ENCODE measurements at places on chromosomes 7 and 10.

DNA sequence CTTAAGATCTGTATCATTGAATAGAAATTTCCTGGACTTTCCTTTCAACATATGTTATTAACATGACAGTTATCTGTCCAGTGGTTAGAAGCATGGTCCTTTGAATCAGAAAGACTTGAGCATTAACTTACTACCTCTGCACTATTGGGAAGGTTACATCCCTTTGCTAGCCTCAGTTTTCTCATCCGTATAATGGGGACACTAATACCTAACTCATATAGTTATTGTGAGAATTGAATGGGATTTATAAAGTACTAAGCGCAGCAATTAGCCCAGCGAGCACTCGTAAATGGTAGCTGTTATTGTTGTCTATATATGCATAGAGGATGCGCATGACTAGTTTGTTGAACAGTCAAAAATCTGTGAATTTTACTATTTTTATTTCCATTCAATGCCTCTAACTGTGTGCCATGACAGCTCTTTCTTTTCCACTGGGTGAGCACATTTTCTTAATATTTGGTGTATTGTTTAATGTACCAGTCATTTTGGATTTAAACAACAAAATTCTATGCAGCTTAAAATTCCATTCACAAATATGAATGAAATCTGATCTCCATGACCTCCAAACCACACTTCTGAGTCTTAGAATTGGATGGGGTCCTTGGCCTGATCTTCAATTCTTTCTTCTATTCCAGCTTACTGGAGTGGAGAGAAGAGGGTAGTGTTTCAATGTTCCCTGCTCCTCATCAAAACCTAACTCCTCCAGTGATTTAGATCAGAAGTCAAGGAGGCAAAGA, 65.0 kb downstream of the CACNB2 start:
- DNase-seq, result no peak

- no peak for DNase-seq
Observed at GRCh38 chr7:138603549-138604318, 97.4 kb downstream of the SVOPL start.

GRCh38 chr7:134298902-134299683, 17.6 kb downstream of the SLC35B4 start:
- DNase-seq, result no peak

- no peak for DNase-seq
Observed at GRCh38 chr10:68666280-68666760, 54.7 kb upstream of the CCAR1 start.

GRCh38 chr10:89235073-89235798, 16.3 kb downstream of the LIPA start:
- no peak for DNase-seq
